A549 treated with ZK216348 at 1 μM for 4 hours (cell line): ENCODE measurements at places on chromosomes 1 and 21. TPM values are rescaled to one million over a fixed set of nuclear protein-coding genes. Genes with fewer than 3 reads are reported as not detected.

The CNN3 gene
- total RNA-seq: 49.5 to 85.0 TPM (median 54.4 TPM) in 5 replicates

The FCRL3 gene
- total RNA-seq: not detected in 5 replicates

The ERICH3 gene
- total RNA-seq: not detected in 5 replicates

The SPRR2F gene
- total RNA-seq: not detected in 5 replicates

The CR1L gene
- 0.41 TPM in 1 of 5 replicates, not detected in the others for total RNA-seq
